ENCODE measurements at places on chromosomes 4 and X. TPM values are rescaled to one million over a fixed set of nuclear protein-coding genes. Genes with fewer than 3 reads are reported as not detected.

ADH1C gene
- total RNA-seq: 1.1 TPM

RGN gene
- total RNA-seq: 7.3 TPM

MTMR1 gene
- total RNA-seq: 14.4 TPM

TAF9B gene
- total RNA-seq: 46.8 TPM

SAGE1 gene
- not detected for total RNA-seq

NHSL2 gene
- 9.1 TPM for total RNA-seq

LRBA gene
- 46.1 TPM for total RNA-seq

CTSO gene
- 26.0 TPM for total RNA-seq

NSUN7 gene
- total RNA-seq: not detected

DCAF16 gene
- total RNA-seq: 20.5 TPM

ZBED1 gene
- 27.5 TPM for total RNA-seq

FATE1 gene
- total RNA-seq: not detected

USP17L11 gene
- total RNA-seq: not detected

SHOX gene
- not detected for total RNA-seq

SPP1 gene
- total RNA-seq: not detected

IL2RG gene
- total RNA-seq: not detected

GLRA3 gene
- total RNA-seq: 0.13 TPM

FAM90A26 gene
- not detected for total RNA-seq

UGT2B15 gene
- not detected for total RNA-seq

GSPT2 gene
- 8.0 TPM for total RNA-seq

FABP2 gene
- not detected for total RNA-seq

HELT gene
- not detected for total RNA-seq

IGSF1 gene
- 1.7 TPM for total RNA-seq

IL9R gene
- total RNA-seq: 0.13 TPM

CENPVL2 gene
- total RNA-seq: not detected

CENPVL1 gene
- total RNA-seq: not detected

TMPRSS11B gene
- not detected for total RNA-seq

SUPT20HL2 gene
- not detected for total RNA-seq

CT45A5 gene
- not detected for total RNA-seq

HTN3 gene
- total RNA-seq: not detected

BEX1 gene
- not detected for total RNA-seq

DMRTC1 gene
- total RNA-seq: not detected

NDST4 gene
- total RNA-seq: not detected

ETDA gene
- total RNA-seq: not detected

SSX4B gene
- not detected for total RNA-seq

PGAM4 gene
- total RNA-seq: not detected

APBB2 gene
- total RNA-seq: 31.8 TPM

KIAA1210 gene
- total RNA-seq: not detected

UGT2B17 gene
- total RNA-seq: not detected

DGAT2L6 gene
- total RNA-seq: not detected

BEX5 gene
- total RNA-seq: not detected

ADAMTS3 gene
- 11.1 TPM for total RNA-seq

RASGEF1B gene
- 10.9 TPM for total RNA-seq

CDKL2 gene
- 0.44 TPM for total RNA-seq

NUDT10 gene
- total RNA-seq: 0.62 TPM
